H1 (cell line): ENCODE measurements at places on chromosomes 16 and 17. TPM values are rescaled to one million over a fixed set of nuclear protein-coding genes. Genes with fewer than 3 reads are reported as not detected.

EPOP gene
- total RNA-seq = 3.3 and 4.0 TPM in 2 replicates

CMTR2 gene
- total RNA-seq = 11.4 and 12.8 TPM in 2 replicates

GRCh38 chr17:51279183-51279582 lies 18.8 kb downstream of the UTP18 start:
- no peak for DNase-seq

DNA sequence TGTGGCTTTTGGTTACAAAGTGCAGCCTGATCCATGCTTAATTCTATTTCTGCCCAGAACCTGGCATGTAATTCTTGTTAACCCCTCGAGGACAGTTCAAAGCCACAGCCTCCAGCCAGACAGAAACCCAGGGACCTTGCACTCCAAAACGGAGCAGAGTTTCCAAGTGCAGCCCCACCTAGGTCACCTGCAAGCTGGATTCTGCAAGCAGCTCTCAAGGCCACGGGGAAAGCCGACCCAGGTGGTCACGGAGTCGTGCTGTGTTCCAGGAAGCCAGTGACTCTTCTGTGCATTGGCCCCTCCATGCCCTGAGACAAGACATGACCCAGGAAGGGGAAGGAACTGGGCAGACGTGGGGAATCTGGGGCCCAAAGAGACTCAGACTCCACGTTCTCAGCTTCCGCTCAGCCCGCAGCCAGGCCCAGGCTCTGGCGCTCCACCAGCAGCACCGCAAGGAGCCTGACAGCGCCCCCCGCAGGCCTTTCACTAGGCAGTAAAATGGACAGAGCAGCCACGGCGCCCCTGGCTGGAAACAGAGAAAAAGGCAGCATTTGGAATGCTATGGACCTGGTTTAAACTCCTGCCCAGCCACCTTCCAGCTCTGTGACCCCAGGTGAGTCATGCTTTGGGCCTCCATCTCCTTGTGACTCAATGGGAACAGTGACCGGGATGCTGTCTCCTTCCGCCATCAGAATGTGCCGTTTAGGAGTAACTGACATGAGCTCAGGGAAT lies 27.3 kb upstream of the GSG1L start:
- DNase-seq = peak; percentile 88

- DNase-seq = peak; percentile 13
These were observed 52.3 kb downstream of the RPGRIP1L start for GRCh38 chr16:53651357-53651756.

- DNase-seq = no peak
These were observed 5.8 kb downstream of the NUP88 start for GRCh38 chr17:5413682-5414081.

GRCh38 chr17:56545106-56545505 lies 48.4 kb upstream of the NOG start:
- DNase-seq = no peak

DNA sequence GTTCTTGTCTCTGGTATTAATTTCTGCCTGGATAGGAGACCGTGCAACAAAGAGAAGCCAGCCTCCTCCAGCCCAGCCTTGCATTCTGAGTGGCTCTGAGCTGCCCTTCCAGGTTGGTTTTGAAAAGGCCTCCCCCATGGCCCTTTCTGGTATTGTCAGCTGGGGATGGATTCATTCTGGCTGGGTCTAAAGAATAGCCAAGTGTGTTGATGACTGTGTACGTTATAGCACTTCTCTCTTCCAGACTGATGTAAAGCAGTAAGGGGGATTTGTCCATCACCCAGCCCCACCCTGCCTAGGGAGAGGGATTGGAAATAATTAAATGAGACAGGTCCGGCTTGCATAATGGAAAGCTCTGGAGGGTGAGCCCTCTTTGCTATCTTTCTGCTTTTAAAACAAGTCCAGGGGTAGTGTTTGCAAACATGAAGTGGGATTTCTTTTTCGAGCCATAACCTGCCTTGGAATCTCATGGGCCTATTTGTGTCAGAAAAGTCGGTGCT lies 146.4 kb downstream of the MSI2 start:
- no peak for DNase-seq

- no peak for DNase-seq
These were observed 53.3 kb downstream of the USP22 start for GRCh38 chr17:20989481-20989880.

GRCh38 chr17:50582741-50583140 lies 22.2 kb downstream of the CACNA1G start:
- DNase-seq = no peak

DNA sequence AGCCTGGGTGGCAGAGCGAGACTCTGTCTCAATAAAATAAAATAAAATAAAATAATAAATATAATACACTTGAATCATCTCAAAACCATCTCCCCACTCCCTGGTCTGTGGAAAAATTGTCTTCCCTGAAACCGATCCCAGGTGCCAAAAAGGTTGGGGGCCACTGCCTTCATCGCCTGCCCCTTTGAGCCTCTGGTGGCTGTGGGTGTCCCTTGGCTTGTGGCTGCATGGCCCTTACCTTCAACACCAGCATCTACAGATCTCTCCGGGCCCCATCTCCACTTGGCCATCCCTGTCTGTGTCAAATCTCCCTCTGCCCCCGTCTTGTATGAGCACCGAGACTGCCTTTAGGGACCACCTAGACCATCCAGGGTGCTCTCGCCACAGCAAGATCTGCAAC lies 177.3 kb downstream of the SEC14L1 start:
- DNase-seq = no peak

GRCh38 chr17:78490156-78490555 lies 87.0 kb downstream of the DNAH17 start:
- no peak for DNase-seq

GRCh38 chr16:21713549-21714368 lies 50.0 kb downstream of the OTOA start:
- no peak for DNase-seq
